ENCODE measurements at places on chromosomes 12 and 14. TPM values are rescaled to one million over a fixed set of nuclear protein-coding genes. Genes with fewer than 3 reads are reported as not detected.

KCNJ8 gene
- not detected for total RNA-seq

AQP6 gene
- total RNA-seq: not detected

SLC25A47 gene
- not detected for total RNA-seq

PTHLH gene
- total RNA-seq: 0.25 TPM

BCL2L2 gene
- total RNA-seq: 7.4 TPM

PMEL gene
- 0.81 TPM for total RNA-seq

CLEC1B gene
- total RNA-seq: not detected

SIVA1 gene
- total RNA-seq: 69.2 TPM

ANG gene
- 3.7 TPM for total RNA-seq

CCER1 gene
- not detected for total RNA-seq

PPP2R5E gene
- total RNA-seq: 27.8 TPM

TUBA1A gene
- 608 TPM for total RNA-seq

CLEC4C gene
- total RNA-seq: not detected

SYT10 gene
- total RNA-seq: not detected

KRT6C gene
- not detected for total RNA-seq

SLC2A13 gene
- total RNA-seq: 2.6 TPM

TMEM132D gene
- total RNA-seq: not detected

NRXN3 gene
- 0.16 TPM for total RNA-seq

CLEC4A gene
- 0.19 TPM for total RNA-seq

RAD51AP1 gene
- 13.3 TPM for total RNA-seq

ABCC9 gene
- under 0.01 TPM for total RNA-seq

UNC79 gene
- 0.06 TPM for total RNA-seq

KRT83 gene
- not detected for total RNA-seq

PLBD1 gene
- 1.3 TPM for total RNA-seq

TESPA1 gene
- total RNA-seq: not detected

PAPLN gene
- 7.8 TPM for total RNA-seq

PRR4 gene
- total RNA-seq: 1.0 TPM

LRRC9 gene
- total RNA-seq: not detected

MYH6 gene
- total RNA-seq: not detected

A2M gene
- 198 TPM for total RNA-seq

ZDHHC22 gene
- under 0.01 TPM for total RNA-seq

EMP1 gene
- 95.0 TPM for total RNA-seq

LRRC10 gene
- total RNA-seq: not detected

LALBA gene
- total RNA-seq: not detected

LRTM2 gene
- not detected for total RNA-seq

NGB gene
- not detected for total RNA-seq

SLC38A4 gene
- total RNA-seq: 4.2 TPM

PROX2 gene
- not detected for total RNA-seq

SERPINA1 gene
- total RNA-seq: not detected

COPZ1 gene
- 133 TPM for total RNA-seq

STON2 gene
- 59.4 TPM for total RNA-seq

RNASE7 gene
- not detected for total RNA-seq

OR4K5 gene
- total RNA-seq: not detected

OR4M1 gene
- total RNA-seq: not detected

SYNDIG1L gene
- not detected for total RNA-seq

EXOC3L4 gene
- total RNA-seq: not detected

RTL1 gene
- total RNA-seq: not detected

LTBP2 gene
- 133 TPM for total RNA-seq

LIN7A gene
- total RNA-seq: 0.32 TPM

NCOR2 gene
- 14.6 TPM for total RNA-seq

AGAP2 gene
- 0.06 TPM for total RNA-seq

ERBB3 gene
- not detected for total RNA-seq

ACACB gene
- 2.5 TPM for total RNA-seq

ASCL1 gene
- total RNA-seq: not detected

CRADD gene
- 9.8 TPM for total RNA-seq

WNT1 gene
- not detected for total RNA-seq

GUCY2C gene
- total RNA-seq: not detected

Data from bladder microvascular endothelial cell (primary cell).